Stimulated activated CD4-positive, alpha-beta T cell treated with anti-CD3 and anti-CD28 coated beads, Interleukin-15, amount 100 ng/mL, for 48 hours (primary cell): ENCODE measurements at places on chromosomes 2 and 18.
A peak's percentile ranks its signal among the peaks of the same experiment; 100 is the strongest.

DNA sequence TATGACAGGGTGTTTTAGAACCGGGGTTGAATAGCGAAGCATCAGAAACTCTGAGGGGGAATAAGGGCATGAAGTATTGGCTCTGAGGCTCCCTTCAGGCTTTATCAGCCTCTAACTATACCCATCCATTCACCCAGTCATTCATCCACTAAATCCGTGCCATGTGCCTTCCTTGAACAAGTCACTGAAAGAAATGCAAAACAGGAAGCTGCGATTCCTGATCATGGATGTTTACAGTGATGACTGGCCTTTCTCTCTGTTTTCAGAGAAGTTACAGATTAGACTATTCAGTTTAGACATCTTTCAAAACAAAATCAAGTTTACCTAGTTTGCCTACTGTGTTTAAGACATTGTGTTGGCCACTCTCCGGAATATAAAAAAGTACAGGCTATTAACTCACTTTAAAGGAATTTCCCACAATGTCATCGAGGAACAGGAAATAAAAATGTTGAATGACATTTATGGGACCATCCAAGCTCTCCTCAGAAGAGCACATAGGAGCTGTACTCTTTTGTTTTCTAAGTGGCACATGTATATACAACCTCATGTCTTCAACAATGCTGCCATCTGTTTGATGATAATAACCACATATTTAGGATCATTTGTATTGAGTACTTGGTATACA, 43.8 kb upstream of the SLC14A1 start:
- no peak for DNase-seq

GRCh38 chr2:29267720-29268119, 152.5 kb downstream of the CLIP4 start:
- DNase-seq: no peak

- DNase-seq: no peak
These were observed 893.4 kb downstream of the CPS1 start for GRCh38 chr2:211449819-211450218.

GRCh38 chr2:113324684-113325160, 46.0 kb upstream of the PAX8 start:
- DNase-seq: peak; percentile 10

DNA sequence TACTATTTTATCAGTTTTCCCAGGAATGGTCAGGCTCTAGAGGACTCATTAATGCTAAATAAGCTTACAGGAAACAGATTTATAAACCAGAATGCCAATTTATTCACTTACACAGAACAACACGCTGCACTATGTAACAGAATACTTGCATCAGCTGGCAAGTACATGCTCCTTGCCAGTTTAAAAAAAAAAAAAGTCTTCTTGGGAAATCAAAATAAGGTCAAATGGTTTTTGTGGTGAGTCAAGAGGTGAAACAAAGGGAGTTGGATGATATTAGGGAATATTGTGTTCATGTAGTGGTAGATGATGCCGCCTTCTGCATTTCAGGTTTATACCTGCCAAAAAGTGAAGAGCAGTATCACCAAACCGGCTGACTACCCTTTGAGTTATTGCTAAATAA, 1322.1 kb upstream of the ZEB2 start:
- no peak for DNase-seq

DNA sequence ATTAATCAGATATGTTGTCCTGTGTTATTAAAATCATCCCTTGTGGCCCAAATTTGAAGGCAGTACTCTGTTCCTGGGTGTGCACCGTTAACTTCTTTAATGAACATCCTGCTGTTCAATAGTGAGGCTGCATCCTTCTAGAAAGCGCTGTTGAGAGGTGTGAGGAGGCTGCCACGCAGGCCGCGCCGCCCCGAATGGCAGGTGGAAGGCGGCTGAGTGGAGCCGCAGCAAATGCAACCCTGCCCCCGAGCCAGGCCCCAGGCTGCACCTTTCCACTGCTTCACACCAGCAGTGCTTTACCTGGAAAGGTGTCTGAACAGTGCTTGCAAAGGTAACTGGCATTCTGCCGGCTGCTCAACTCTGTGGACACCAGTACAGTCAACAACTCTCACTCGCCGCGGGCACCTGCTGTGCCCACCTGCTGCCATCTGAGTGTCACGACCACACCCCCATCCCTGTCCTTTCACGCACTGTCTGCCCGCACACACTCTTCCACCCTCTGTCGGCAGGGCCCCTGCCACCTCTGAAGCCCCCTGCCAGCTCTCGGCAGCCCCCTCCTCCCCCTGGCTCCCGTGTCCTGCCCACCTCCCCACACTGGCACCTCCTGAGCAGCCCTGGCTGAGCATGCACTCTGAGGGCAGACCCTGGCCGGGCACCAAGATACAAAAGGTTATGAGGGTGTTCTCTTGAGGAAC, 70.9 kb downstream of the ODC1 start:
- DNase-seq: no peak

DNA sequence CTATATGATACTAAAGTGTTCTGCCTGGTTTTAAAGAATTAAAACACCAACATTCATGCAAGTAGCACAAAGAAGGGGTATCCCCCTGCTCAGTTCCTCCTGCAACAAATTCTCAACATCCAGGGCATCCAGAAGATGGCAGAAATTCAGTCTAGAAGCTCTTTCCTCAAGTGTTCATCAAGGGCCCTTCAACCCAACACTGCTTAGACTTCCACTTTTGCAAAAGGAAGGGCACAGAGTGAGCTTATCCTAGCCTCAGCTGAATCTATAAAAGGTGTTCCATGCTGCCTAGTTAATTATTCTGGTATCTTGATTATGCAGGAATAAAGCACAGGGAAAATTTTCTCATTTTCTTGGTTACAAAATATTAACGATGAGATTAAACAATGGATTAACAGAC, 275.8 kb upstream of the CRIM1 start:
- no peak for DNase-seq

DNA sequence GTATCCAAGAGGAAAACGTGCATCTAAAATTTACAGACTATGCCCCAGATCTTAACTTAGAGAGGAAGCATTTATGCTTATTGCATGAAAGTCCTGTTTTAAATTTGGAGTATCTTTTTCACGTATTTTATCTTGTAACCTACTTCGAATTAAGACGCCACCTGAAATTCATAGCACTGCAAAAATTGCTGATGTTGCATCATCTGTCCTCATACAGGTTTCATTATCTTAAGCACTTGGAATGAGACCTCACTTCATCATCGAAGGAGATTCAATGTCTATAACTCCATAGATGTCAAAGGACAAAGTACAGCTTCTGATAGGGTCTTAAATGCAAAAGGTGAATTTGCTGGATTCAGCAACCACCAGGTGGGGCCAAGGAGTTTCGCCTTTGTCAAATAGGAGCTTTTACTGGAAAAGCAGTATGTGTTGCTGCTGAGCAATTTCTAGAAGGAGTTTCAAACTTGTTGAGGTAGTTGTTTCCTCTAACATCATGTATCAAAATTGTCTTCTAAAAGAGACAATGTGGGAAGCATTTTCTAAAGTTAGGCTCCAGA, 106.4 kb upstream of the CCDC85A start:
- no peak for DNase-seq

DNA sequence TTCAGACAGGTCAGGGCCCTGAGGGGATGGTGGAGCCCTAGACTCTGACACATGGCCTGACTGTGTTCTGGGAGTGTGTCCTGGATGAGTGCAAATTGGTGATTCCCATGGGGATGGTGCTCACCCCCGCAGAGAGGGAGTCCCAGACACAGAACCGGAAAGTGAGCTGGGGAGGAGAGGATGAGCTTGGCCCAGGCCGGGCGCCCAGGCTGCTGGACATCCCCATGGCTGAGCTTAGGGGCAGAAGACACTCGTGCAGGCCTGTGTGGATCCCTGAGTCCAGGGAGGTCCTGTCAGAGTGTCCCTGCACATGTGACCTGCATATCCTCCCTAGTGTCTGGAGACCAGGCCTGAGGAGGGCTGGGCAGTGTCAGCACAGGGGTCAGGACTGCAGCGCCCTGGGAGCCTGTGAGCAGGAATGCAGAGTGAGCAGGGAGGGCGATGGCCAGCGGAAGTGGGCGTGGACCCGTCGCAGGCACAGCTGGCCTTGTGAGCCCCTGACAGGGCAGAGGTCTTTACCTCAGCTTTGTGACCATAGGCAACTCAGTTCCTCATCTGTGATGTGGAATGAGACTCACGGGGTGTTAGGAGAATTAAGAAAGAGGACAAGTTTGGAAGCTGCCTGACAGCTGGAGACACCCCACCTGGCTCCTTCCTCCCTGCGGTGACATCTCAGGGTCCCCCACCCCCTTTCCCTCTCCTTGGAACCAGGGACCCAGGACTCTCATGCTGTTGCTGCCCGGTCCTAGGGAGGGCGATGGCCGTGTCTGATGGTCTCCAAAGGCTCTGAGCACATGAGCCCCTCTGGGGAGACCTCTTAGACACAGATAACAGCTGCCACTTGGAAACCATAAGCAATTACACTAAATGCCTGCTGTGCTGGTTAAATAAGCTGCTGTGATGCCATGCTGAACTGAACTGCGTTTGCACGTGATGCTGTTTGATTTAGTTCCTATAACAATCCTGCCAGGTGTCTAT, 62.6 kb upstream of the HS6ST1 start:
- DNase-seq: no peak

- peak; percentile 10 for DNase-seq
These were observed 122.3 kb downstream of the LYPD6B start for GRCh38 chr2:149160701-149161217.

GRCh38 chr18:48545757-48546321, 7.0 kb downstream of the CTIF start:
- no peak for DNase-seq

DNA sequence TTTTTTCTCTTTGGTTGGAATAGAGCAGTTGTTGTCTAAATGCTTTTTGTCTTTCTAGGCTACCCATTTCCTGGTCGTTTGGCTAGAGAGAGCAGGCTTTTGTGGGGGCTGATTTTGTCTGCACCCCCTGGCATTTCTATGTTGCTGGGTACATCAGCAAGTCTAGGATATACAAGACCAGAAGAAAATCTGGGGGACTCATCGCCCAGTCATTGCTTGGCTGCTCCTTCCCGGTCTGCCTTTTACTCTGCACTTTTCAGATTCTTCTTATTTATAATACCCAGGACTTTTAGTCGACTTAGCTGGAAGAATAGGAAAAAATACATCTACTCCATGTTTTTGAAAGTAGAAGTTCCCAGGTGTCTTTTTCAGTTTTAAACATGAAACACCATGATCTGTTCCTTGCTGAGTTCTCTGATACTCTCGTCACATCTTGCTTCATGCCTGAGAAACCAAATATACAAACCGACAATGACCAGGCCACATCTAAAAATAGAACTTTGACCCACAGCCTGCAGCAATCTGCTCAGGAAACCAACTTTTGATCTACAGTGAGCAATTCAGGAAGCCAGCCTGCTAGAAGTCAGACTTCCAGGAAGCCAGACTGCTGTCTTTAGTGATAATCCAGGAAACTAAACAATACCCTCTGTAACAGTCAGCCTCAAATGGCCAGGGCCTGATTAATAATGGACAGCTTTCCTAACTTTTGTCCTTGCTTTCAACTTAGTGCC, 163.8 kb upstream of the MEX3C start:
- no peak for DNase-seq

DNA sequence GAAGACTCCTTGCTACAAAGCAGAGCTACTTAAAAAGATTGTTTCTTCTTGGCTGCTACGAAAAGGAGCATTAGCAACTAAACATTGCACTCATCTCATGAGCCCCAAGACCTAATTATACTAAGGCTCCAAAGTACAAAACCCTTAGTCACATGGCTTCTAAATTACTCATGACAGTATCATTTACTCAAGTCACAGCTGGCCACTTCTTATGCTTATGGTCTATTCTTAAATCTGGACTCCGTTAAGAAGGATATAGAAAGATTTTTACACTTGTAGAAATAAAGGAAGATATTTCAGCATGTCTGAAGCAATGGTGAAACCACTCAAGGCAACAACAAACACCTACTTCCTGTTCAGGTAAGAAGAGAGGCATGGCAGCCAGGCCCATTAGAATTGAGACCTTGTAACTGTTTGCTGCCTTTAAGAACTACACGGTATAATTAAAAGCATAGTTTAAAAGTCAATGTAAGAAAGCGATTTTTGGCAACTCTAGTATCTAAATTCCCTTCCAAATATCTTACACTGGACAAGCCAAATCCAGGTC, 12.7 kb downstream of the ANKRD44 start:
- no peak for DNase-seq

DNA sequence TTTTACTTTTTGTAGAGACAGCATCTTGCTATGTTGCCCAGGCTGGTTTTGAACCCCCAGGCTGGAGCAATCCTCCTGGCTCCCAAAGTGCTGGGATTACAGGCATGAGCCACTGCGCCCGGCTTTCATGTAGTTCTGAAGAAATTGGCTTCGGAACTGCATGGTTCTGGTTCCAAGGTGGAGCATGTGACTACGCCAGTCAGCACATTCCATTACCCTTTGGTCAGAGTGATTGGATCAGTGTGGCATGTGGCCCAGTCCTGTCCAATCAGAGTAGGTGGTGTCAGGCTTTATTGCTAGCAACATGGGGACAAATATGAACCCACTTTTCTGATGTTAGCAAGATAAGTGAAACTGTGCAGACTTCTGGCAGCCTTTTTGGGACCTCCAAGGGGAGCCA, 16.3 kb upstream of the ATOH8 start:
- DNase-seq: no peak

DNA sequence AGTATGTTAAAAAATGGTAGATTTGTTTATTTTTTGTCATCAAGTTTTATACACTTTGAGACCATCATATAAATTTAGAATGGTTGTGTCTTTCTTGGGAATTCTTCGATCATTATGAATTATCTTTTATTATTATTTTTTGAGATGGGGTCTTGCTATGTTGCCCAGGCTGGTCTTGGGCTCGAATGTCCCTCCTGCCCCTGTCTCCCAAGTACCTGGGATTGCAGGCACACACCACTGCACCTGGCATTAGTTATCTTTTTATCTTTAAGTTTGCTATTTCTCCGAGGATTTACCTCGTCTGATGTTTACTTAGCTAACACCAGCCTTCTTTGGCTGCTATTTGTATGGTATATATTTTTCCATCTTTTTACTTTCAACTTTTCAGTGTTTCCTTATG, 100.0 kb downstream of the BIRC6 start:
- no peak for DNase-seq

- no peak for DNase-seq
These were observed 1.8 kb downstream of the ATP8B1 start for GRCh38 chr18:57801325-57801724.

DNA sequence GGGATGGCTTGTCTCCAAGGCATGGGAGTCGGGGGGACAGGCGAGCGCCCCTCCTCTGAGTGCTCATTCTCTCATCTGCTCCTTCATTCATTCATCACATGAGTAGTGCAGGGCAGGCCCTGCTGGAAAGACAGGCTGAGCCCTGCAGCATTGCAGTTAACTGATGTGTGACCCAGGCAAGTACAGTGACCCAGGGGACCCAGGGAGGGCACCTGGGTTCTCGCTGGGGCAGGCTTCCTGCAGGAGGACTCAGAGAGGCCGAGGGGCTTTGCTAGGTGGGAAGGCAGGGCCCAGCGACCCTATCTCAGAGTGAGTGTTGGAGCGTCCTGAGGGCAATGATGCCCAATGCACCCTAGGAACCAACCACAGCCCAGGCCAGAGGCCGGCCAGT, 30.6 kb downstream of the HJURP start:
- no peak for DNase-seq

DNA sequence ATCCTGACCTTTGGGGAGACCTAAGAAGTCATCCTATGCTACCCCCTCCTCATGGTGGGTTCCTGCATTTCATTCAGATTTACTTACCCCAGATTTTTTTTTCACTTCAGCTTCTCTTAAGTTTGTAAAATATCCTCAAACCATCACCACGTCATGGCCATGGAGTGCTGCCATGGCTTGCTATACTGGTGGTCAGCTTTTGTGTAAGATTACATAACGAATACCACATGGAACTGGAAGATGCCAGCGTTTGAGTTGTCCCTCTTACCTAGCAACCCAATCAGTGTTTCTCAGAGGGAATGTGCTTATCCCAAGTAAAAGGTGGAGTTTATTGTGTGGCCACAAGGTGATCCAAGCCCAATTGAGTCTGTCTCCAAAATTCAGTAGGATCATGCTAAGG, 148.6 kb upstream of the ALPP start:
- DNase-seq: no peak
